RPMI7951 (cell line): ENCODE measurements at places on chromosomes 7 and 10. TPM values are rescaled to one million over a fixed set of nuclear protein-coding genes. Genes with fewer than 3 reads are reported as not detected.

SLC18A2 gene
- not detected in 2 replicates for total RNA-seq

CAPZA2 gene
- 199 and 217 TPM in 2 replicates for total RNA-seq

CYP2C19 gene
- total RNA-seq, result 0.12 and 0.29 TPM in 2 replicates

CRYGN gene
- total RNA-seq, result not detected in 2 replicates
